ENCODE measurements at places on chromosomes 1 and 21.

DNA sequence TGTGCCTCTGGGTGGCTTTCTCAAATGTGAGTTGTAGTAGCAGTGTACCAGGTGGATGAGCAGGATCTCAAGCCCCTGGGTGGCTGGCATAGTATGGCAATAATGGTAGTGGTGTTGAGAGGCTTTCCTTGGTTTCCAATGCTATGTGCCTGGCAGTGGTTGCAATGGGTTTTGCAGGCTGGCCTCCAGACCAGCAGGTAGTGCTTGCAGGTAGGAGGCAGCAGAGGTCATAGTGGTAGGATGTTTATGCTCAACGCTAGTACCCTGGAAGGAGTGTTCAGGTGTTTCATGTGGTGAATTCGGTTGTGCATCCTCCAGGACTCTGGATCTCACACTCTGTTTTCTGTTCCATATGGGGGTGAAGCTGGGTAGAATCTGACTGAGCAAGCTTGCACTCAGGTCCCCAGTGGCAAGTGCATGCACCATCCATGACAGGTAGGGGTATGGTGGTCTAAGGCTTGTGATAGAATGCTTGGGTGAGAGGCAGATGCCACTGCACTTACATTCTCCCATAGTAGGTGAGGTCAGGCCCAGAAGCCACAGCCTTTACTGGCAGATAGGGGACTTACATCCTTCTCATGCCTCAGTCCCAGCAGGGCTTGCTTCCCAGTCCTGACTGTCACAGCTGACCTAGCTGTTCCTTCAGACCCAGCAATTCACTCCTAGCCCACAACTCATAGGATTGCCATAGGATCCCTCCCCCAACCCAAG is 410.5 kb upstream of the LRRC7 start:
- no peak for DNase-seq

DNA sequence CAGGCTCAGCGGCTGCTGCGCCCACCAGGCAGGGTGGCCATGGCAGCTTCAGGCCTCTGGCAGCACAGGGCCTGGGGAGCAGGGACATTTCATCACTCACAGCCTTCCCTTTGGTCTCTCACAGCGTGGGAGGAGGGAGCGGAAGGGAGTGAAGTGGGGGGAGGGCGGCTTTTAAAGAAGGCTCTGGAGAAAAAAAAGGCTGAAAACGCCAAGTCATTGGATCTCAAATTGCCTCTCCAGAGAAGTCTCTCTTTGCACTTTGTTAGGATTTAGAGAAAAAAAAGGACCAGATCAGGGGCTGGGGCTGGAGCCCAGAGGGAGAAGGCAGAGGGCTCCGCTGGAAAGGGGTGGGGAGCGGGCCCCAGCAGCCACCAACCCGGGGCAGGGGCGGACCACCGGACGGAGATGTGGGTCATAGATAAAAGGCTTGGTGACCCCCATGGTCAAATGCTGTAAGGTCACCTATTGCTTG is 209.9 kb downstream of the GRIK3 start:
- no peak for DNase-seq

- no peak for DNase-seq
Measured at GRCh38 chr1:10626131-10626731, 151.5 kb downstream of the PEX14 start.

GRCh38 chr1:234701737-234702341 is 91.9 kb upstream of the IRF2BP2 start:
- no peak for DNase-seq

GRCh38 chr1:172883844-172884243 is 166.9 kb downstream of the TNFSF18 start:
- no peak for DNase-seq

DNA sequence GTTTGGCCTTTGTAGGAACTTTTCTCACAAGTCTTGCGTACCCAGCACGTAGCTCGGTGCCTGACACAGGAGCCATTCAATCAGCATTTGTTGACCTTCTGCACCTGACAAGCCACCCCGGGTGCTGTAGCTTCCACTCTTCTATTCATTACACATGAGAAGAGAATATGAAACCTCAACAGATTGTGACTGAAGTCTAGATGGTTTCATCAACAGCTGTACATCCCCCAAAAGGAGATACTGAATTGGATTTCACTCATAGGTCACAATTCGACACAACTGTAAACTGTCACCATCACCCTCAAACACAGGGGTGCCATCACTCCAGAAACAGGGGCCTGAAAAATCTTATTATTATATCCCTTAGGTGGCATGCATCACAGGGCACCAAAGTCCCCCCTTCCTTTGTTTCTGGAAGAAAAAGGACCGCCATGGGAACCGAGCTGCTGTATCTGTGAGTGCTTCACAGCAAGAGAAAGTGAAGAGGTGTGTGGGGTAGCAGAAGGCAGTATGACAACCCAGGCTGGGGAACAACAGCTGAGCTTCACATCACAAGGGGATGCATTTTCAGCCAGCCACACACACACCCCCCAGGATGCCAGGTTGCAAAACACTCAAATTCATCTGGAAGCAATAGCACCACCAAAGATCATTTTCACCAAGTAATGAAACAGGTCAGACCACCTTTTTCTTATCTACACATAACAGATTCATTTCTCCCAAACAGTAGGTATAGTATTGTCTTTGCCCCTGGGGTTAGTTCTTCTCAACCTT is 225.7 kb downstream of the TOMM20 start:
- DNase-seq: no peak

DNA sequence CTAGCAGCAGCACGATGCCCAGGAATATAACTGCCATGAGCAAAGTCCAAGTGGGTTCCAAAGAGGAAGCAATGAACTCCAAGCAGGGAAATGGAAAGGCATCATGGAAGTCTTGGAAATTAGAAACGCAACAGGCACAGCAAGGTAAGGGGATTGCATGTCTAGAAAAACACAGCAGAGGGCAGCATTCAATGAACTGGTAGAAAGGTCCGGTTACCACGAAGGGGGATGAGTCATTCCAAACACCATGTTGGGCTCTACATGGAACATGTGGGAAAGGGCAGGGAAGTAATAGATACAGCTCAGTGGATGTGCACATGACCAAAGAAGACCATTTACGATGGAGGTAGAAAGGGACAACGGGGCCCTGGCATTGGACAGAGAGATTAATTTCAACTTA is 36.4 kb downstream of the RXRG start:
- DNase-seq: no peak

GRCh38 chr1:61254634-61255357 is 172.4 kb downstream of the NFIA start:
- no peak for DNase-seq

GRCh38 chr1:192088496-192088895 is 69.8 kb upstream of the RGS18 start:
- no peak for DNase-seq

GRCh38 chr1:110340207-110340468 is 961 bp downstream of the RBM15 start:
- no peak for DNase-seq

DNA sequence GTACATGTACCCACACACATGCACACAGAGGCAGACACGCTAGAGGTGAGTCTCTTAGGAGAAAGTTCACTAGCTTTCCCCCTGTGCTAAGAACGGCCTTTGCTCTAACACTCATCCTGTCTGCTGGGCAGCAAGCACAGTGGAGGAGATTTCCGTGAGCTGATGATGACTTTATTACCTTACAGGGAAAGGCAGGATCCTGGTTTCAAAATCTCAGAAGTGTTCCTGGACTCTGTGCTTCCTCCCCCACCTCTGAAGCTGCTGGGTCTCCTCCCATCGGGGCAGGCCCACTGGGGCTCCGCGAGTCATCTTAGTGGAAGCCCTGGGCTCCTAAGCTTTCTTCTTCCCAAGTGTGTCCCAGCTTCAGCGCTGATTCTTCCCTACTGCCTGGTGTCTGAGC is 2.7 kb downstream of the FAM3B start:
- DNase-seq: no peak

DNA sequence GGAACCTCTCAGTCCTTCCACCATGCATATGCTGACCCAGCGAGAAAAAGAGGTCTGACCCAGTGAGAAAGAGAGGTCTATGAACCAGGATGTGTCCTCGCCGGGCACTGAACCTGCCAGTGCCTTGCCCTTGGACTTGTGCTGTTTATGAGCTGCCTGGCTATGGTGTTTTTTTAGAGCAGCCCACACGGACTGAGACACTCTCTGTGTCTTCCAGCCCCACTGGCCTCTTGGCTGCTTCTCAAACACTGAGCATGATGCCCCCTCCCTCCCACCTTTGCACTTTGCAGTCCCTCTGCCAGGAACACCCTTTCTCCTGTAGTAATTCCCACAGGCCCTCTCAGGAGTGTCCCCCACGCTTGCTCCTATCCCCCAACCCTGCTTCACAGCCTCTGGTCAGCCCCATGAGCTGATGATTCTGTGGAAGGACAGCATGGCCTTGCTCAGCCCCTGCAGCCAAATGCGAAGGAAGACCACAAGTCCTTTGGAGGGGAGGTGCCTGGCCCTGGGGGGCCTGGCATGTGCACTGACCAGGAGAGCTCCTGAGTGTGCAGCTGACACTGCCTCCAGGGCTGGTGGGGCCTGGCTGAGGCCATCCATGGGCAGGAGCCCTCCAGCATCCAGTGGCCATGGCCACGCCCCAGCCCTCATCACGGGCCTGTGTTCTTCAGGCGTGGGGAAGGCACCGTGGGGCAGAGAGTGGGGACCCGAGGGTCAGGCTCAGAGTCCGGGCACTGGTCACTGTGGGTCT is 23.8 kb downstream of the WNT3A start:
- DNase-seq: no peak

GRCh38 chr1:60898987-60899386 is 183.4 kb upstream of the NFIA start:
- no peak for DNase-seq

- DNase-seq: no peak
Measured at GRCh38 chr1:19339214-19339861, 27.2 kb downstream of the SLC66A1 start.

GRCh38 chr1:51624855-51625254 is 8.0 kb downstream of the OSBPL9 start:
- DNase-seq: no peak
